ENCODE measurements at places on chromosomes 6 and 20.

DNA sequence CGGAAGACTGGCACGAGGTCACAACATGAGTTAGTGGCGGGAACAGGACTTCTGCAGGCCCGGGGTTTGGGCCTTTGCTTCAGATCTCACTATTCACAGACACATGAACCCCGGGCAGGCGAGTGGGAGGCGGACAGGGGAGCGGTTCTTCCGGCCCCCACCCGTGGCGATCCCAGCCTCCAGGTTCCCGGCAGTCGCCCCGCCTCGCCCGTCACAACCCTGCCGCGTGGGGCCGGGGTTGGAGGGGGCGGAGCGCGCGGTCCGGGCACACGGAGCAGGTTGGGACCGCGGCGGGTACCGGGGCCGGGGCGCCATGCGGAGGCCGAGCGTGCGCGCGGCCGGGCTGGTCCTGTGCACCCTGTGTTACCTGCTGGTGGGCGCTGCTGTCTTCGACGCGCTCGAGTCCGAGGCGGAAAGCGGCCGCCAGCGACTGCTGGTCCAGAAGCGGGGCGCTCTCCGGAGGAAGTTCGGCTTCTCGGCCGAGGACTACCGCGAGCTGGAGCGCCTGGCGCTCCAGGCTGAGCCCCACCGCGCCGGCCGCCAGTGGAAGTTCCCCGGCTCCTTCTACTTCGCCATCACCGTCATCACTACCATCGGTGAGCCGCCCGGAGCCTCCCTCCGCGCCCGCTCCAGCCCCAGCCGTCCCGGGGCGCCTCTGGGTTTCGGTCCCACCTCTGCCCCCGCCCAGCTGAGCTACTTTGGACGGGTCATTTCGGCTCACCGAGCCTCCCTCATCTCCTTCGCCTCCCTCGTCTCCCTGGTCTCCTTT is at the start of gene KCNK15:
Gene KCNK15 (plus strand): TSS at position 268 of the 769 bp plus-strand sequence. CDS start 46 bp downstream, at position 314.
- no peak for DNase-seq

GRCh38 chr6:25022140-25022553 is 86.4 kb upstream of the RIPOR2 start:
- DNase-seq: no peak

DNA sequence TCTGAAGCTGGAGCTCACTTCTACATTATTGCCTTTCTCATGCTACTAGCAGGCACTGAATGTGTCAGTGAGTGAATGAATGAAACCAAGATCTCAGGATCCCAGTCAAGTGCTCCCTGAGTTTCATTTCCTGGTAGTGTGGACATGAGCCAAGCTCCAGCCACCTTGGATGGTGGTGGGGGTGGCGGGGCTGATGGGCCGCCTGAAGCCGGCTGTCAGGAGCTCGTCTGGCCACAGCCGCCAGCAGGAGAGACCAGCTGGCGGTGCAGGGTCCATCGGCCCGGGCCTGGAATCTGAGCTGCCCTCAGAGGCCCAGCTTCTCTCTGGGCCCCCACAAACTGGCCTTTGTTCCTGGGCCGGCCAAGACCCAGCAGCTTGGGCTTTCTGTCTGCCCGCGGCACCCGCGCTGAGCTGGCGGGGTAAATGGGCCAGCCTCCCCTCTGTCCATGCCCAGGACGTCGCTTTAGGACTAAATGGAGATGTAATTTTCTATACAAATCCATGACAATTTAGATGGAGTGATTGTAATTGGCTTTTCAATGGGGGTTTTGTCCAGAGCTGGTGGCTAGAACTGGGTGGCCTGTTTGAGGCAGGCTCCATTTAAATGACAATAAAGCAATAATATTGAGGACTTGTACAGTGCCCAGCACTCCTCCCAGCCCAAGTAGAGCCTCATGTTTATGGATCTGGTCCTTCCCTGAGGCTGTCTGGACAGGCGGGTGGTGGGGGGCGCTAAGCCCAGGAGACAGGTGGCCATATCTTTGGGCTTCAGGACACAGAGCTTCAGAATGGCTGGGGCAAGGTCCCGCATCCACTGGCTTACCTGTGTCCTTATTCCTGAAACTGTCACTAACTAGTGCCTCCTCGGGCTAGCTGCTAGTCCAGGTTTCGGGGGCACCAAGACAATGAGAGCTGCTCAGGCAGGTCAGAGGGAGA is 43.5 kb downstream of the NOL4L start:
- no peak for DNase-seq

GRCh38 chr20:43939762-43940121 is 25.1 kb downstream of the TOX2 start:
- no peak for DNase-seq

DNA sequence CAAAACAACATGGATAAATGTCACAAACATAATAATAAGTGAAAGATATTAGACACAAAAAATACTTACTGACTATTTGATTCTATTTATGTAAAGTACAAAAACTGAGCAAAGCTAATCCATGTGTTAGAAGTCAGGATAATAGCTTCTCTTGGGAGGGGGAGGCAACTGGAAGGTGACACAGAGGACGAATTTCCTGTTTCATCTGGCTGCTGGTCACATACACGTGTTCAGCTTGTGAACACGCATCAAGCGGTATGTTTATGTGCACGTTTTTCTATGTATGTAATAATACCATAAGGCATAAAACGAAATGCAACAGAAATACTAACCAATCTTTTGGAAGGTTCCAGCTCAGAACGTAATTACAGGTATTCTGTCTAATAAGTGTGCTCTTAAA is 54.3 kb downstream of the MKKS start:
- no peak for DNase-seq
